ENCODE measurements at places on chromosomes 16 and 17.

- DNase-seq = no peak
Measured at GRCh38 chr16:24713379-24713778, 16.1 kb upstream of the TNRC6A start.

GRCh38 chr17:35119370-35120165 is at the start of gene RAD51D:
RAD51D (minus strand) TSS chr17:35119860; CDS start chr17:35119613, 247 bp downstream.
- peak; percentile 84 for DNase-seq

DNA sequence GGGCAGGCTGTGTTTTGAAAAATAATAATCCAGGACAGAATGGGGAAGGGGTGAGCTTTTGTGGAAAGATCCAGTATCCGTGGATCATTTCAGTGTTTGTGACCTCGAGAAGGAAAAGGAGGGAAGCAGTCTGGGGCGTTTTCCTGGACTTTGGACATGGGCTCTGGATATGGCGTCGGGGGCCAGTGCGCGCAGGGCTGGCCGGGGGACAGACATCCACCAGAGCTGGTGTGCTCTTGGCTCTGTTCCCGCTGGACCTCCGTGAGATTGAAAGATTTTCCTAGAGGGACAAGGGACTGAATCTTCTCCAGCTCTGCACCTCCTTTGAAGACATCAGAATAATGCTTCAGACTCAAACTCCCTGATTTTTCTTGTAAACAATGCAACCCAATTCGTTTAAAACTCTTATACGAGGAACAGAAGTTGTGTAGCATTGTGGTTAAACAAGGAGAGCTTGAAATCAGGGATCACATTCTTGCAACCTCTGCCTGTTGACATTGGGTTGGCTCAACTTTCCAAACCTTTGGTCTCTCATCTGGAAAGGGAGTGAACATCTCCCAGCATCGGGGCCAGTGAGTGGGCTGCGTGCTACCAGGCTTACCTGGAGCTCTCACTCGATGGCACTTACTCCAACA is 75.9 kb downstream of the C16orf95 start:
- no peak for DNase-seq

DNA sequence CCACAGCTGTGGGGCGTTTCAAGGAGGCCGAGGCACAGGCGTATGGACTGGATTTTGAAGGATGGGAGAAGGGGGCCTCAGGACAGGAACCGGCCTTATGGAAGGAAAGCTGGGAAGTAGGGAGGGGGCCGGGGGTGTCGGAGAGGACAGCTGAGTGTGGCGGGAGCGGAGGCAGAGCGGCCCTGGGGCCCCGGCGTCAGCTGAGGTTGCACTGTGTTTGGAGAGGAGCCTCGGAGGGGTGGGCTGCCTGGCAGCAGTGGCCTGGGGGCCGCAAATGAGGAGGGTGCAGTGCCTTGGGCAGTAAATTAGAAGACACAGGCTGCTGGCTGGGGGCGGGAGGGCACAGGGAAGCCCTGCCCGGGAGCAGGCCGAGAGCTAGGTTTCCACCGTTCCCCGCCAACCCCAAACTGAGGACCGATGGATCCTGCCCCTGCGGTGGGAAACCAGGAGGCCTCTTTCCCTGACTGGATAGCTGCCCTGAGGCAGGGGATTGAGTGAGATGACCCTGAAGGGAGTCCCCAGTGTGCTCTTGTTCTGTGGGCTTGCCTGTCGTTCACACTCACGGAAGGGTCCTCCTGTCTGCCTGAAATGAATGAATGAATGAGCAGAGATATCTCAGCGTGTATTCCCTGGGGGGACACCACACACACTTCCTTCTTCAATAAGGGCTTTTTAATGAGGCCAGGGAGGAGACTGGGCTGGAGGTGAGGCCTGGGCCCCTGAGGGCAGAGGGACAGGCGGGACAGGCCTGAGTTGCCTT is 18.4 kb downstream of the FOXJ1 start:
- no peak for DNase-seq

- DNase-seq = no peak
Measured at GRCh38 chr16:2223942-2224486, 623 bp downstream of the E4F1 start.

DNA sequence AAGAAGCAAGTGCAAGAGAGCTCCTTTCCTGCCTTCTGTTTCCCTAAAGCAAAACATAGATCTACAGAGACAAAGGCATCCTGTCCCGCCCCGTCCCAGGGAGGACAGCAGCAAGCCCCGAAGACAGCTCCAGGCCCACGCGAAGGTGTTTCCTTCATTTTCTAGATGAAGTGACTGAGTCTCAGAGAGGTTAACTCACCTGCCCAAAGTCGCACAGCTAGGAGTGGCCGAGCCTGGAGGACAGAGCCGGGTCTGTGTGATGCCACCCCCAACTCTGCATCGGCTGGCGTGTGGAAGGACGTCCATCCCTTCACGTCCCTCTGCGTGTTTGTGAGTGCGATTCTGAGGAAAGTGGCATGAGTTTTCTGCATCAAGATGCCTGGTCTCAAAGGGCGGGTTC is 187.2 kb upstream of the CHMP6 start:
- no peak for DNase-seq

DNA sequence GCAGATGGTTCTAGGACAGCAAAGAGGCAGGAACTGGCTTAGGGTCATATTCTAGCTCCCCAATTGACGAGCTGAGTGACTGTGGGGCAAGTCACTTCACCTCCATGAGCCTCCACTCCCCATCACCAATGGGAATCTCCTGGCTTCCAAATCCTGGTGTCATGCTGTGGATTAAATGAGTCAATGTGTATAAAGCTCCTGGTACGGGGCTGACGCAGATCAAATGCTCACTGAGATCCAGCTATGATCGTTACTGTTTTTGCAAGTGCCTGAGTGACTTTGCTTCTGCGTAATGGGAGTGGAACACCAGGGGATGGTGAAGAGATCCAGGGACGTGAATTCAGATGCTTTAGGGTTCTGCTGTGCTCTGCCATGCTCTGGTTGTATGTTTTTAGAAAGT is 2.4 kb downstream of the SEC14L5 start:
- DNase-seq = no peak

GRCh38 chr17:35568561-35568960 is 7.9 kb upstream of the SLFN14 start:
- peak; percentile 30 for DNase-seq

DNA sequence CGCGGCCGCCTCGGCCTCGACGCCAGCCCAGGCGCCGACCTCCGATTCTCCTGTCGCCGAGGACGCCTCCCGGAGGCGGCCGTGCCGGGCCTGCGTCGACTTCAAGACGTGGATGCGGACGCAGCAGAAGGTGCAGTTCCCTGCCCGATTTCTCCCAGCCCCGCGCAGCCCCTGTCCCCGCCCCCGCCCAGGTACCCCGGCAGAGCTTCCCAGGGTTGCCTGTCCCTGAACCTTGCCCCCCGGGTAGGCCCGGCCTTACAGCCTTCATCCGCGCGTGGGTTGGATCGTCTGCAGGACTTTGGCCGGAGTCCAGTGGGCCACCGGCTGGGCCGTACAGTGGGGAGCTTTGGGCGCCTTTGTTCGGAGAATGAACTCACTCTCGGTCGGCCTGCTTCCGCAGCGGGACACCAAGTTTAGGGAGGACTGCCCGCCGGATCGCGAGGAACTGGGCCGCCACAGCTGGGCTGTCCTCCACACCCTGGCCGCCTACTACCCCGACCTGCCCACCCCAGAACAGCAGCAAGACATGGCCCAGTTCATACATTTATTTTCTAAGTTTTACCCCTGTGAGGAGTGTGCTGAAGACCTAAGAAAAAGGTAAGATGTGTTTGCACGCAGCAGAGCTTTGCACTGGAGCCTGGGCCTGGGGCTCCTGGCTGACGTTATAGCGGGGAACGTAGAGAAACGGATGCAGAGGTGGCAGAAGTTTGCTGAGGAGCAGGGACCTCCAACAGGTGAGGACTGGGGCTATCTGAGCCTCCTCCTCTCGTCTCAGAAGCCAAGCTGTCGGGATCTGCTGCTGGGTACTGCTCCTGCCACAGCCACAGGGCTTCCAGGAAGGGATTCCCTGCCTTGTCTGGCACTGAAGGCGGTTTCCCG is 593 bp downstream of the GFER start:
- DNase-seq = no peak

DNA sequence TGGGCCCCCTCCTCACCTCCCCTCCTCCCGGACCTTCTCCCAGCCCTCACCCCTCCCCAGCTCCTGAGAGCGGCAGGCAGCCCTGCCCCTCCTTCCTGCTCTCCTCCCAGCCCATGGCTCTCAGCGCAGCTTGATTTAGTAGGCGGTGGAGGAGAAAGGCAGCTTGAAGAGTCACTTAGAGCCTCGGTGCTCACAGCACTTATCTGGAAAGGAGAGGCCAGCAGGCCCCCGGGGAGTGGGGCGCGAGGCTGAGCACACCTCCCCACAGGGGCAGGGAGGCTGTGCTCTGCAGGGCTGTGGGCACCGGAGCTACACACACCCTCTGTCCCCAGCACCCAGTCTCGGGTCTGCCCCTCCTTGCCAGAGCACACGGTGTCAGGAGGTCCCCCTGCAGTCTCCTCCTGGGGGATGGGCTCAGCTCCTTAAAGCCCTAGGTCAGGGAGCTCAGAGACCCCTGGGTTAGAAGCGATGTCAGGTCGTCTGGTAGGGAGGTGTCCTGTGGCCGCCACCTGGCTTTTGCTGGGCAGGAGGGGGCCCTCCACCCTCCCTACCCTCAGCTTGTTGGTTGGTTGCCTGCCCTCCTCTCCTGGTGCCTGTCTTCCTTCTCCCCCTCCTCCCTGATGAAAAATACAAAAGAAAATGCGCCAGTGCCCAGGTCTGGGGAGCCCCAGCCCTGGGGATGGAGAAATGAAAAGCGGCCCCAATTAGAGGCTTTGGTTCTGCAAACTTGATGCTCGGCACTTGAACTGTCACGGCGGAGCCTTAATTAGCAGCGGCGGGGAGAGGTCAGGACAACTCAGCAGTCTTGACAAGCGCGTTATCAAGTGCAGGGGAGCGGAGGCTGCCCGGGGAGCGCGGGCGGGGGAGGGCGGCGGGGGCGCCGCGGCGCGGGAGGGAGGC is 151.1 kb upstream of the GSE1 start:
- DNase-seq = no peak

- no peak for DNase-seq
Measured at GRCh38 chr17:19317359-19318095, 45.0 kb downstream of the B9D1 start.

- no peak for DNase-seq
Measured at GRCh38 chr16:4369007-4369733, 2.5 kb upstream of the VASN start.

GRCh38 chr16:1068451-1068850 is 4.1 kb upstream of the SSTR5 start:
- no peak for DNase-seq

DNA sequence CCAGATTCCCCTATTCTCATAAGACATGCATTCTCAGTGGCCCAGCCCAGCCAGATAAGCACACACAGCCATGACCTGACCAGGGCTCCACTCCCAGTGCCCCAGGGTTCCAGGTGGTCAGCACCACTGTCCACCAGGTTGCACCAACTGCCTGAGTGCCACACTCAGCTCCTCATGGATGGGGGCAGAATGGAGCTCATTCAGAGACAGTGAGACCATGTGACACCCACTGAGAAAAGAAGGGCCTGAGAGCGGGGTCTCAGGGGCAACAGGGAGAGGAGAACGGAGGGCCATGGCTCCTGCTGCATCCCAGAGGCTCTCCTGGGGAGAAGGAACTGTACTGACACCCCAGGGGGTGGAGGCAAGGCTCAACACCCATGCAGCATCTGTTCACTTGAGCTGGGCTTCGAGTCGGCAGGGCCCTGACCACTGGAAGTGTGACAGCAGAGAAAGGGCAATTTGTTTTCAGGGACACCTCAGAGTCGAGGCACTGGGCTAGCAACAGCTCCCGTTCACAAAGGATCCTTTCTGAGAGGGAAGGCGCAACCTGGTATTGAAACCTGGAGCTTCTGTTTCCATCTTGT is 18.7 kb upstream of the SLC38A8 start:
- DNase-seq = no peak

DNA sequence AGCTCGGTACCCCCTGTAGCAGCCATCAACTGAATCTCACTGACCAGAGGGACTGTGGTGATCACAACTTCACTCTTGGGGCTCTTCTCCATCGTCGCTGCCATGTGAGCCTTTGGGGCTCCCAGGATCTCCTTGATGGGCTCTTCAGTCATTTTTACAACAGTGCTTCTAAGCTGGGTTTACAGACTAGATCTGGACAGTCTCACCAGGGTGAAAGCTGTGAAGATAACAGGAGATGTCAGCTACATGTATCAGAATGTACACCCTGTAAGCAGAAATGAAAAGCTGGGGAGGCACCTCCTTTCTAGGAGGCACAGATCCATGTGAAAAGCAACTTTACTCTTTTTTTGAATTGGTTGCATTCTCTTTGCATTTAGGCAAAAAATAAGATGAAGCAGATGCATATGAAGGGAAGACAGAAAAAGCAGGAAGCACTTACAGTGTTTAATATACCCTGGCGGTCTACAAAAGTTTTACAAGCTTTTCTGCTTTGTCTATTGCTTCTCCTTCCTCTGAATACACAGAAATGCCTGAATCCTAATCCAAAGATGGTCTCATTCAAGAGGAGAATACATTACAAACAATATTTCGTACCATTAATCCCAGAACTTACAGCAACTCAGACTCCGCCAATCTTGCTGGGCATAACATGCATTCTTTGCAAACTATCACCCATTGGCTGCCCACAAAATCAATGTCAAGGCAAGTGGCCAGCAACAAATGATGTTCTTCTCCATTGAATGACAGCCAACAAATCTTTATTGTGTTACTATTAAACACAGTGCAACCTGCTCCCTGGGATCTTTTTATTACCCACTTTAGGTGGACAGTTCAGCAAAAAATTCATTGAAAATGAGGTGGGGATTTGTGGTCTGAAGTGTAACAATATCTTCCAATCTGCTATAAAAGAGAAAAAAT is 1.5 kb downstream of the TMEM100 start:
- DNase-seq = no peak

GRCh38 chr16:77960766-77961165 is 61.6 kb upstream of the CLEC3A start:
- DNase-seq = no peak

DNA sequence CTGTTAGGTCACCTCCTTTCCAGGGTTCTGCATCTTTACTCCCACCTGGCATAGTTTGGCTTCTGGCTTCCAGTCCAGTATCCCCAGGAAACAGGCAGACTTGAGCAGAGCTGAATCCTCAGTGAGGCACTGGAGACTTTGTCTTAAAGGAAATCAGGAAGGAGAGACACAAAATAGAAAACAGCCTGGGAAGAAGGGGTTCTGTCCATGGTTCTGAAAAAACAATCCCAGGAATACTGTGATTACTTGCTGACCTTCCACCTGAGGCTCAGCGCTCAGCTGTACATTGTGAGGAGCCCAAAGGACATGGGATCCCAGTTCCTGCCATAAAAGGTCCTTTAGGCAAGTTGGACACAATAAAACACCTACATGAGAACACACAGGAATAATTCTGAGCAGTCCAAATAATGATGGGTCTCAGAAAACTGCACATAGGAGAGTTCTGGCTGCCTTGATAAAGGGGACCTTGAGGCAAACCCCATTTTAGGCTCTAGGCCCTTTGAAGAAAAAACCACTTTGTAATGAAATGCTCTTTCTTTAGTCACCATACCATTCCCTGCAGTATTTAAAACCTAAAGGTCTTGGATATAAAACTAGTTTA is 81.4 kb upstream of the CRHR1 start:
- DNase-seq = no peak

DNA sequence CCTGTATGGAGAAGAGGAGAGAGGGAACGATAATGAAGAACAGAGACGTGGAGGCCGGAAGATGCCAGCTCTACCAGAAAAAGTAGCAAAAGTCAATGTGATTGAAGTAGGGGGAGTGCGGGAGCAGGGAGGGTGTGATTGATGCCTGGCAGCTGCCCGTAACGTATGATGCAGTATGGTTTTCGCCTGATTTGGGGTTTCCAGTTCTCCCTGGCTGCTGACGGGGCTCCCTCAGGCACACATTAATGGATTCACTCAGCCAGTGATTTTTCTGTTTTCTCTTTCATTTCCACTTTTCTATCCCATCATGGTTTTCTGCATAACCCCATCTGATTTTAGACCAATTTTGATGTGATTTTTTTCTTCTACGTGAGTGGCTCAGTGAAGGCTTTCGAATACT is 62.1 kb downstream of the PRKCA start:
- no peak for DNase-seq
